ENCODE measurements at places on chromosomes 2 and 18. TPM values are rescaled to one million over a fixed set of nuclear protein-coding genes. Genes with fewer than 3 reads are reported as not detected.

GRCh38 chr2:29613067-29613466 is 308.3 kb downstream of the ALK start:
- DNase-seq: no peak

DNA sequence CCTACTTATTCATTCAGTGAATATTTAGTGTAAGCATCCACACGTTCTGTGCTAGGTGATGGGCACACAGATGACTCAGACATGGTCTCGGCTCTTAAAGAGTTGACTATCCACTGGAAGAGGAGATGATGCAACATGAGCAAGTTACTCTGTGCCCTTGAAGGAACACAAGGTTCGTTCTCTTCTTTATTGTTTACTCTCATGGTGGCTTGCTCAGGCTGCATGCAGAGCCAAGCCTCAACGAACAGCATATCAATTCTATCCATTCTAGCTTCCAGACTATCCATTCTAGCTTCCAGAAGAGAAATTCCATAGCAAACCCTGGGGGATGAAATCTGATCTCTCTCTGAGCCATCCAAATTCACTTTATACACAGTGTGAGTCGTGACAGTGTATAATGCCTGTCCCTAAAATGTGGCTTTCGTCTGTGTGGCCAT is 68.1 kb upstream of the CTAGE1 start:
- DNase-seq: no peak

DNA sequence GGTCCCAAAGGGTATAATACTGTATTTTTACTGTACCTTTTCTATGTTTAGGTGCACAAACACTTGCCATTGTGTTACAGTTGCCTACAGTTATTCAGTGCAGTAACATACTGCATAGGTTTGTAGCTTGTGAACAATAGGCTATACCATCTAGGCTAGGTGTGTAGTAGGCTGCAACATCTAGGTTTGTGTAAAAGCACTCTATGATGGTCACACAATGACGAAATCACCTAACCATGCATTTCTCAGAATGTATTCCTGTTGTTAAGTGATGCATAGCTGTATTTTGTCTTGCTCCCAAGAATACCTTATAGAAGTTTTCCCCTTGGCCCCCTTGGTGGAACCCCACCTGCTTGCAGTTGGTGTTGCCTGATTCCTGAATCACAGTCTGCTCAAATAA is 29.3 kb upstream of the AGFG1 start:
- DNase-seq: no peak

IL1RL1 gene
- total RNA-seq: not detected
